CD4-positive, alpha-beta T cell treated with Interleukin-10 for 1 hour (primary cell): ENCODE measurements at places on chromosomes 12 and 14.

DNA sequence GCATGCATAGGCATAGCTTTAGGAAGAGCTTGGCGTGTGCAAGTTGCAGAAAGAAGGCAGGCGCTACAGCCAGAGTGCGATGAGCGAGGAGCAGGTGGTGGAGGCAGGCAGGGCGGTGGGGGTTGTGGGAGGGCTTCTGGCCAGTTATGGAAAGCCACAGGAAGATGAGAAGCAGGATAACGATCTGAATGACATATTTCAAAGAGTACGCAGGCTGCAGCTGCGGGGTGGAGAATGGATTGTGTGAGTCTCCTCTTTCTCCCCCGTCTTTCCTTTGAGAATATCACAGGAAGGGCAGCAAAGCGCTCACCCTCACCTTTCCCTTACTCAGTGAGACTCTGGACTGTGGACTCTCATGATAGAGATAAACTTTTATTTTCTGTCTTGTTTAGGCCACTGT, 48.7 kb upstream of the PLXNC1 start:
- DNase-seq, result no peak

DNA sequence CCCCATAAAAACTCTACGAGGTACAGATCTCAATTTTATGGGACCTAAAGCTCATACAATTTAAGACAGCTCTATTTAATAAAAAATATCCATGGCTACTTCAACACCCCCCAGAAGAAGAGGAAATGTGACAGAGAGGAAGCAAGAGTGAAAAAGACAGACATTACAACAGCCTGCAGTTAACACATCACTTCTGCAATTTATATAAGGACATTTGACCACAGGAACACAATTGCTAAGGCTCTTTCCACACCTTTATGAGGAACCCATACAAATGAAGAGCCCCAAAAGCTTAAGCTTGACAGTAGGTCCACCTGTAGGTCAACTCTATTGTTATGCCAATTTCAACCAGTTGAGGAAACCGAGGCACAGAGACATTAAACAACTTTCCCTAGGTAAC, 5.6 kb downstream of the OR10P1 start:
- no peak for DNase-seq

- no peak for DNase-seq
Observed at GRCh38 chr14:21347201-21347600, 36.6 kb downstream of the SUPT16H start.

DNA sequence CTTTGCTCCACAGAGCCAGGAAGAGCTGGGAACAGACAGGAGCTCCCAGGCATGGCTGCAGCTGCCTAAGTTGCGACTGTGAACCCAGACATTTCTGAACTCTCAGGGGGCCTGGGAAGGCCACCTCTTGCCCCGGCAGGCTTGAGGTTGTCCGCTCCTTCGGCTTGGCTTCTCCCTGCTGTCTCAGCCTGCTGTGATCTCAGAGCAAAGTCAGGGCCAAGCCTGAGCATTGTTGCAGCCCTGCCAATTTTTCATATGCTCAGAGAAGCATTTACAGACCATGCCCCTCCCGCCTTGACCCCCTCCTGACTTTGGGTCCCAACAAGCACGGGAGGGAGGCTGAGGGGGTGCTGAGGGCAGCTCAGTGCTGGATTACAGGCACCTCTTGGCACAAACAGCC, 1439.1 kb upstream of the FLRT2 start:
- no peak for DNase-seq

DNA sequence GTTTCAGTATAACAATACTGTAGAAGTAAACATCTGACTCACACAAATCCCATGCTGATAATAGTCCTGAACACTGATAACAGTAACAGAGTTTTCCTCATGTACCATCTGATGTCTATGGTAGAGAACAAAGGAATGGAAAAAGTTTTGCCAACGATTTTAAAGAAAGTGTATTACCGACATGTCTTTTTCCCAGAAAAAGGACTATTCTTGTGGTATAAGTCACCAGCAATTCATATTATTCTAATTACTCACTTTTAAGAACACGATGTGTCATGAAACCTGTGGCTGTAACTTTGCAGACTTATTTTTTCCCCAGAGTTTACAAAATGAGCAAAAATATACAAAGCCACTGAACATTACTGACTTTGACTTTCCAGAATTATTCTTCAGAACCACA, 40.1 kb upstream of the DCN start:
- DNase-seq, result no peak

GRCh38 chr14:72598306-72598705, 295.6 kb downstream of the DPF3 start:
- DNase-seq, result no peak

GRCh38 chr14:92135269-92135668, 13.5 kb downstream of the CPSF2 start:
- peak; percentile 25 for DNase-seq

- no peak for DNase-seq
Observed at GRCh38 chr12:109728921-109729320, 15.3 kb downstream of the FAM222A start.

DNA sequence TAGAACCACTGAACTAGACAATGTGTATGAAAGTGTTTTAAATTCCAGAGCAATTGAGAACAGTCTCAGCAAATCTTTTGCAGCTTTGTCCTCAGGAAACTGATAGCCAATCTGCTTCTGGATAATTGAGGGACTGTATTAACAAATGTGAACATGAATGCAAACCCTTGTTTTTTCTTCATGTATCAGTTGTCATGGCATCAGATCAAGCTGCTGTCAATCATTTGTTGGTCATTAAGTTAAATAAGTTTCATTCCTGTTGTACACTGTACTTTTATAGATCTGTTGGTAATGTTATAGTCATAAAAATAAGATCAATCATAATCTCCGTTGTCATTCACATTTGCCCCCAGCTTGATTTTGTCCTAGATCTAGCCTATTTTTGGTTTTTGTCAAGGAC, 65.5 kb upstream of the RFX4 start:
- no peak for DNase-seq

GRCh38 chr12:125492354-125493270, 427.4 kb downstream of the AACS start:
- no peak for DNase-seq

DNA sequence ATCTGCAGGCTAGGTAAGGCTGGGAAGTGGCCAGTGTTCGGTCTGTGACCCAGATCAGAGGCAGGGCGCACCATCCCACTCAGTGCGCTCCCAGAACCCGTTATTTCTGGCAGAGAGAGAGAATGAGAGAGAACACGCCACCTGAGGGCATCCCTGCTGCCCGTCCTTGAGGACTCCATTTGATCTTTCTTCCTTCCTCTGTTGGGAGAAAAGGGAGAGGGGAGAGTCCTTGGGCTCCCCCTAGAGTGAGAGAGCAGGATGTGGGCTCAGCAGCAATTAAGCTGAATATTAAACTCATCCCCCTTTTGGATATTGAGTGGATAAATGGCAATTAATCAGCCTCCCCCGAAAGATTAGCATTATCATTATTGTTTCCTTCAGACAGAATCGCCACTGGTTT, 70.6 kb downstream of the IFT43 start:
- DNase-seq, result no peak

GRCh38 chr12:100263131-100263530, 3.7 kb downstream of the DEPDC4 start:
- DNase-seq, result no peak

DNA sequence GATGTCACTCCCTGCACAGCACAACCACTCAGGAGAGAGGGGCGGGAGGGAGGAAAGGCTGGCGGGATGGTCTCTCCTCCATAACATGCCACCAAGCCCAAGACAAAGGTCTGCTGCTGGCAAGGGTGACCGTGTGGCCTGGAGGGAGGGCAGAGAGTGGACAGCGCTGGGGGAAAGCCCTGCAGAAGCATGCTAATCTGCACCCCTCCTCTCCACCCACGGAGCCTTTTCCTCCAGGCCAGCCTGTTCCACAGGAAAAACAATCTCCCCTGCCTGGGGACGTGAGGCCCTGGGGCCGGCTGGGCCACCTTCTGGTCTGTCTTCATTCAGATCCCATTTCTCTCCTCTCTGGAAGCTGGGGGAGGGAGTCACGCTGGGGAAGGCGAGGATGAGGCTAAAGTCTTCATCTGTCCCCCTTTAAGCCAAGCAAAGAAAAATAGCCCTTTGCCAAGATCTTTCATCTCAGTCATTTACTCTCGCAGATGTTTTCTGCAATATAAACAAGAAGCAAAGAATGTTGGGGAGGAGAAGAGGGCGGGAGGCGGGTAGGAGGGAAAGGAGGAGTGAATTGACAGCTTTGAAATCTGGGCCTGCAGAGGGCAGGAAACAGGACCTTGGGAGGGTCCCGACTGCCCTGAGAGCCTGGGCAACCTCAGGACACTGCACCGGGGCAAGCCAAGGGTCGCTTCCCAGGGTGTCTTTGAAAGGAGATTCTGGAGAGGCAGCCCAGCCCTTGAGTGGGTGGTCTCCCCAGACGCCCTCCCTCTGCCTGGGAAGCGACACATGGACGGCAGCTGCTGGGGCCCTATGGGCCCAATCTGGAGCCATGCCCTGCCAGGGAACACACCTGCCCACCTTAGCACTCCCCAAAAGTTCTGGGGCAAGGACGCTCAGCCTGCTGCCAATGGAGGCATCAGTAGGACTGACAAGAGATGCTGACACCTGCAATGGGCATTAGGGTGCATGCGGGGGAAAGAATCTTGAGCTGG, 133.6 kb downstream of the ZFP36L1 start:
- DNase-seq, result no peak

DNA sequence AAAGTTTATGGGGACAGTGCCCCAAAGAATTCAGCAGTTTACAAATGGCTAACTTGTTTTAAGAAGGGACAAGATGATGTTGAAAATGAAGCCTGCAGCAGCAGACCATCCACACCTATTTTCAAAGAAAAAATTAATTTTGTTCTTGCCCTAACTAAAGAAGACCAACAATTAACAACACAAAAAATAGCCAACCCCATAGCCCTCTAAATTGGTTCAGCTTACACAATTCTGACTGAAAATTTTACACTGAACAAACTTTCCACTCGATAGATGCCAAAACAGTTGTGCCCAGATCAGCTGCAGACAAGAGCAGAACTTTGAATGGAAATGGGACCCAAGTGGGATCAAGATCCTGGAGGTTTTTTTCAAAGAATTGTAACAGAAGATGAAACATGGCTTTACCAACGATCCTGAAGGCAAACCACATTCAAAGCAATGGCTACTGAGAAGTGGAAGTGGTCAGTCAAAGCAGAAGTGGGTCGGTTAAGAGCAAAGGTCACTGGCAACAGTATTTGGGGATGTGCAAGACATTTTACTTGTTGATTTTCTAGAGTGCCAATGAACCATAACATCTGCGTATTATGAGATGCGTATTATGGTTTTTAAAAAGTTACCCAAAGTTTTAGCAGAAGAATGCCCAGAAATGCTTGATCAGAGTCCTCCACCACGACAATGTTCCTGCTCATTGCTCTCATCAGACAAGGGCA, 30.0 kb downstream of the SLC39A9 start:
- DNase-seq, result no peak
